Smooth muscle cell of the coronary artery (primary cell): ENCODE measurements at places on chromosomes 6 and 20. TPM values are rescaled to one million over a fixed set of nuclear protein-coding genes. Genes with fewer than 3 reads are reported as not detected.

Gene KCNK16
- total RNA-seq = not detected in 2 replicates

Gene TEAD3
- 2.5 and 7.4 TPM in 2 replicates for total RNA-seq

Gene DDO
- total RNA-seq = 1.3 and 1.7 TPM in 2 replicates

Gene DSP
- 1.8 and 41.5 TPM in 2 replicates for total RNA-seq

Gene HLA-DQB2
- total RNA-seq = not detected in 2 replicates

Gene ADAM33
- 0.30 and 48.6 TPM in 2 replicates for total RNA-seq

Gene COL19A1
- 1.2 TPM in 1 of 2 replicates, not detected in the other for total RNA-seq

Gene DNAJC5
- total RNA-seq = 43.3 and 54.3 TPM in 2 replicates

Gene HLA-DRA
- total RNA-seq = 0.82 TPM in 1 of 2 replicates, not detected in the other

Gene PRPH2
- total RNA-seq = 0.30 and 2.2 TPM in 2 replicates

Gene SLC35D3
- not detected in 2 replicates for total RNA-seq

Gene BPIFB2
- total RNA-seq = not detected in 2 replicates

Gene TRMT11
- 12.5 and 18.6 TPM in 2 replicates for total RNA-seq

Gene SIRPB1
- total RNA-seq = 0.59 TPM in 1 of 2 replicates, not detected in the other

Gene COL12A1
- 72.5 and 122 TPM in 2 replicates for total RNA-seq

Gene TUBB2B
- 4.1 and 6.3 TPM in 2 replicates for total RNA-seq

Gene MYBL2
- total RNA-seq = 0.12 and 3.6 TPM in 2 replicates

Gene C6orf58
- not detected in 2 replicates for total RNA-seq

Gene COMMD7
- 9.4 and 25.1 TPM in 2 replicates for total RNA-seq

Gene RAMACL
- total RNA-seq = 0.98 and 1.1 TPM in 2 replicates

Gene NOX3
- total RNA-seq = not detected in 2 replicates

Gene MTFR2
- total RNA-seq = 0.23 and 1.1 TPM in 2 replicates

Gene CRISP3
- total RNA-seq = not detected in 2 replicates

Gene GRM1
- total RNA-seq = under 0.01 TPM in 2 replicates

Gene SCAF8
- 17.3 TPM in 2 replicates for total RNA-seq

Gene BMP2
- total RNA-seq = 3.8 and 5.0 TPM in 2 replicates

Gene OPN5
- total RNA-seq = not detected in 2 replicates

Gene FERMT1
- 1.3 and 5.2 TPM in 2 replicates for total RNA-seq

Gene ACSS1
- total RNA-seq = 1.1 and 14.0 TPM in 2 replicates

Gene PRRT1
- total RNA-seq = 0.08 and 0.12 TPM in 2 replicates

Gene SLC17A3
- not detected in 2 replicates for total RNA-seq

Gene TPX2
- total RNA-seq = 1.2 and 40.1 TPM in 2 replicates

Gene TINAG
- not detected in 2 replicates for total RNA-seq

Gene BYSL
- 22.1 and 25.4 TPM in 2 replicates for total RNA-seq
